Hindlimb muscle (tissue), 1 donor: ENCODE measurements at places on chromosomes 11 and 22. TPM values are rescaled to one million over a fixed set of nuclear protein-coding genes. Genes with fewer than 3 reads are reported as not detected.
A peak's percentile ranks its signal among the peaks of the same experiment; 100 is the strongest.

FAM180B gene
- 3.0 TPM for polyA plus RNA-seq

OR52E8 gene
- not detected for polyA plus RNA-seq

PHLDA2 gene
- 0.52 TPM for polyA plus RNA-seq

LDHAL6A gene
- 0.22 TPM for polyA plus RNA-seq

NUCB2 gene
- 40.4 TPM for polyA plus RNA-seq

FLRT1 gene
- 2.8 TPM for polyA plus RNA-seq

OR56B4 gene
- not detected for polyA plus RNA-seq

TPBGL gene
- polyA plus RNA-seq = 0.30 TPM

SHANK2 gene
- polyA plus RNA-seq = 2.9 TPM

ASPHD2 gene
- 0.57 TPM for polyA plus RNA-seq

TIMP3 gene
- polyA plus RNA-seq = 127 TPM

DNA sequence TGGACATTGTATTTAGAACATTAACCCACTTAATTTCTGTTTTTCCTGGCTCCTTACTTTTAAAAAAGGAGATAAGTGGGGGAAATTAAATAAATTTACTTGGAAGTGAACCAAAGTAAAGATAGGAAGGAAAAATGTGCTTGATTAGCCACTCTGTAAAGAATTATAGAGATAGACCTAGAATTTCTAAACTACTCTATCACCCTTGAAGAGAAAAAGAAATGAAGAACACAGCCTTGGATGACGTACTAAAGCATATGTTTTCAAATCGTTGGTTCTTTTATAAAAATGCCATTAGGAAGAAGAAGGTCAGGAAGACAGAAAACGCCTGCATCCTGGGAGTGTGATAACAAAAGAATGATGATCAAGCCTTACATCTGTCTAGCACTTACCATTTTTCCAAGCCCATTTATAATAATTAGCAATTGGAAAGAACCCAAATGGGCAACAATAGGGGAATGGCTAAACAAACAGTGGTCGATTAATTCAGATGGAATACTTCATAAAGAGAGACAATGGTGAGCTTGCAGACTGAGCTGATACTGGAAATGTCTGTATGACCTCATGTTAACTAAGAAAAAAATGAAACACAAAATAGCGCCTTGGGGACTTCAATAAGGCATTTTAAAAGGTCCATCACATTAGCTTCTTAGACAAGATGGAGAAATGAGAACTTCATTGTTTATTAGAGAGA, 81.0 kb upstream of the LRRC55 start:
- DNase-seq = no peak

DNA sequence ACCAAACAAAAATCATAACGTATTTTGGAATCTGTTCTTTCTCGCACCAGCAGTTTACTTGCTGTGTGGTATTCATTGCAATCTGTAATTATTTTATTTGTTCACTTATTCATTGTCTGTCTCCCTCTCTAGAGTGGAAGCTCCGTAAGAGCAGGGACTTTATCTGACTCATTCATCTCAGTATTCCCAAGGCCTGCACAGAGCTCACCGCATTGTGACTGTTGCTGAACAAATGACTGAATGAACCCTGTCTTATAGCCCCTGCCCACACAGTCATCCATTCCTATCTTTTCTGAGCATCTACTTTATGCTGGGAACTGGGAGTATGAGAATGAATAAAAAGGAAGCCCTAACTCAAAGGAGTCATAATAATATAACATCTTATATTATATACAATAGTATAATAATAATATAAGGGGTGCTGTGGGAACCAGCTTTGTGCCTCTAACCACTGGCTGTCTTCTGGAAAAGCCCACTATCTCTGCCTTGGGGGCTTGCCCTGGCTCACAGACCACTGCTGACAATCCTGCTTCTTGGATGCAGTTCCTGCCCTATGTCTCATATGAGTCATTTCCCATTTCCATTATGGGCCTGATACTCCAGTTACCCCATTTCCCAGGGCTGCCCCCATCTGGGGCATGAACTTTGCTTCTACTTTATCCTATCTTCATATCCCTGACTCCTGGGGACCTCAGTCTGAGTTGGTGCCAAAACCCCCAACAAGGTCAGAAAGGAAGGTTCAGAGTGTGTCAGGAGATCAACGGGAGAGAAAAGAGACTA, 11.0 kb downstream of the XRRA1 start:
- DNase-seq = no peak

DNA sequence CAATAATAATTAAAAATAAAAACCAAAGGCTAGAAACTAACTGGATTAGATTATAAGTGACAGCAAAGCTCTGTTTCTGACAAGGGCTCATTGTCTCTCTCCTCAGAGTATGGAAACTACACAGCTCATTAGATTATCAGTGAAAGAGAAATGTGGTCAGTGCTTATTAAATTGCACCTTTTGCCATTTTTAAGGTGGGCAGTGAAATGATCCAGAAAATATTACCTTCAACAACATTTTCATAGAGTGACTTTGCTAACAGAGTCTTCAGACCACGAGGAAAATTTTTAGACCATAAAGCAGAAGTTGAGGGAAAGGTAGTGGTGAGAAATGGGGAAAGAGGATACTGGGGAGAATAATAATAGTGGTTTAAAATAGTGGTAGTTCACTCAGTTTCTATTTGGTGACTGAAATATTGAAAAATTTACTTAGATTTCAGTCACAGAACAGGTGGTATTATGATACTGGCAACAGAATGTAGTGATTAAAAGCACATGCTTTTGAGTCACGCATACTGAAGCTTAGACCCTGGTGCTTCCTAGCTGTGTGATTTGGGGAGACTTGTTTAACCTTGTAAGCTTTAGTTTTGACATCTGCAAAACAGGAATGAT, 684.0 kb upstream of the CCDC90B start:
- DNase-seq = no peak

DNA sequence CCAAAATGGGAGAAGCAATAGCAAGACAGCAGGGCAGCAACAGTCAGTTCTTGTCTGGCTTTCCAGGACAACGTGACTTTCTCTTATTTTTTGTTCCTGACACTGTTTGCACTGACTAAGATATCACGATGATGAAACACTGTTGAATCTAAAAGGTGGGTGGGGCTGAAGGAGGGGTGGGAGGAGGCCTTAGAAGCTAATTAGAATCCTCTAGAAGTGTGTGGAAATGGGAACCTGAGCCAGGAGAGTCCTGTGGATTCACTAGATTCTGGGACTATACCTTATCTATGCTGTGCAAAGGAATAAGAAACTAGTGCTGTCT, 300.3 kb downstream of the ST3GAL4 start:
- no peak for DNase-seq

- DNase-seq = no peak
Measured at GRCh38 chr22:44338177-44338810, 25.5 kb upstream of the SHISAL1 start.

GRCh38 chr11:794766-795633, 3.1 kb downstream of the SLC25A22 start:
- DNase-seq = no peak

DNA sequence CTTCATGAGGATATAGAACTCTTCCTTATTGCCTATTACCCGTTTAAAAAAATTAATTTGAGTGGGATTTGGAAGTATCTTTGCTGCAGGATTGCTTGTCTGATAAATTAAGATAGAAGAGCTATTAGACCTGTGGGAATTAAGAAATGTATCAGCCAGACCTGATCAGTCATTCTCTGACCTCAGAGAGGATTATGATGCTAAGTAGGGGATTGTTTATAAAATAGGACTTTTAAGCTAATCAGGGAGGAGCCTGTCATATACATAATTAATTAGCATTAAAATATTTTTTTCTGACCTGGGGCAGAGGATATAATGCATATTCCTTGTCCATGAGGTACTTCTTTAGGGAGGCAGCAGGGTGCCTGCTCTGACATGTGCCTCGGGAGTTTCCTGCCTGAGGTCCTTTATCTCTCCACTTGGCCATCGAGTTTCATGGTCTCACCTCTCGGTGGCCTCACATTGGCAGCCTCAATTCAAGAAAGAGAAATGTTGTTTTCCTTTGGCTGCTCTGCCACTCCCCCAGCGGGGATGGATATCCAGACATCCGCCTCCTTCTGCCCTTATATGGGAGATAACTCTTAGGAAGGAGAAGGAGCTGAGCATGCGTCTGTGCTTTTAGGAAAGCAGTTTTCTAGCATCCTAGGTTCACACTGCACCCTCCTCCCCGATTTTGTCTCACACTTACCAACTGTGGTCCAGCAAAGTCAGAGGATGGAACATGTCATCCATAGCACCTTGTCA, 41.1 kb downstream of the DIXDC1 start:
- peak; percentile 79 for DNase-seq

GRCh38 chr11:134049303-134049702, 19.6 kb upstream of the JAM3 start:
- no peak for DNase-seq

- no peak for DNase-seq
Measured at GRCh38 chr11:124193221-124194010, 10.3 kb downstream of the OR10D3 start.

DNA sequence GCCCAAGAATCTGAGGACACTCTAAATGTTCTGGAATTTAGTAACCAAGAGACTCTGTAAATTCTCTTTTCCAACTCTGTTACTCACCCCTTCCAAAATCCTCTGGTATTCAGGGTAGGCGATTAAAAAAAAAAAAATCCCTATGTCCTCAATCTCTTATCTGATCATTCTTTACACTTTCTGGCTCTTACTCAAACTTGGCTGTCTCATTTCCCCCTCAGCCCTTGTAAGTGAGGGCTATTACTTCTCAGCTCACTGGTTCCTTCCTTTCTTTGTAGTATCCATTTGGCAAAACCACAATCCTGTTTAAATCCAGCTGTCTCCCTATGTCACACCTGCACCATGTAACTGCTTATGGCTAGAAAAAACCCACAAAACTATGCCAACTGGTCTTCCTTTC, 12.7 kb upstream of the MSANTD2 start:
- no peak for DNase-seq

DNA sequence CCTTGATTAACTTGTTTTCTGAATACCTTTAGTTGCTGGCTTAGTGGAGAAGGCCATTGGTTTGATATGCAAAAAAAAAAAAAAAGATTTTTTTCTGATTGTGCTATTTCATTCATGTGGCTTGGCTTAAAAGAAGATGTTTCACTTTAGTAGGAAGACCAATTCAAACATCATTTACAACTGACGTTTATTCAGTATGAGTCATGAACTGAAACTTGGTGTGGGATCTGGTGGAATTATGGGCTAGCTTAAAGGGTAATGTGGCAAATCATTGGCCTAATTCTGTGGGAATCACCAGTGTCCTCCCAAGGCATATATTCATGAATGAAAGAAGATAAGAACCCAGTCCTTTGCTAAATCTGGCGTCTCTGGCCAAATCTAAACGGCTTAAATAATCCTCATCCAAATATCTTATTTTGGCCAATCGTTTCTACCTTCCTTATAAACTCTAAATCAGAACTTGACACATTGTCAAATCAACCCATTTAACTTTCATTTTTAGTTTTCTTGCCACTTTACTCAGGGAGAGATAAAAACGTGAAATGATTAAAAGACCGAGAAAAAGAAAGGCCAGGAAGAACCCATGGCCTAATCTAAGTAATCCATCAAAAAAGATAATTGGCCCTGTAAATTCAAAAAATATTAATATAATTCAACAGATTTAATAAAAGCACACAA, 77.0 kb downstream of the DDIAS start:
- DNase-seq = no peak

GRCh38 chr11:2584812-2585565, 114.8 kb downstream of the KCNQ1OT1 start:
- DNase-seq = no peak

DNA sequence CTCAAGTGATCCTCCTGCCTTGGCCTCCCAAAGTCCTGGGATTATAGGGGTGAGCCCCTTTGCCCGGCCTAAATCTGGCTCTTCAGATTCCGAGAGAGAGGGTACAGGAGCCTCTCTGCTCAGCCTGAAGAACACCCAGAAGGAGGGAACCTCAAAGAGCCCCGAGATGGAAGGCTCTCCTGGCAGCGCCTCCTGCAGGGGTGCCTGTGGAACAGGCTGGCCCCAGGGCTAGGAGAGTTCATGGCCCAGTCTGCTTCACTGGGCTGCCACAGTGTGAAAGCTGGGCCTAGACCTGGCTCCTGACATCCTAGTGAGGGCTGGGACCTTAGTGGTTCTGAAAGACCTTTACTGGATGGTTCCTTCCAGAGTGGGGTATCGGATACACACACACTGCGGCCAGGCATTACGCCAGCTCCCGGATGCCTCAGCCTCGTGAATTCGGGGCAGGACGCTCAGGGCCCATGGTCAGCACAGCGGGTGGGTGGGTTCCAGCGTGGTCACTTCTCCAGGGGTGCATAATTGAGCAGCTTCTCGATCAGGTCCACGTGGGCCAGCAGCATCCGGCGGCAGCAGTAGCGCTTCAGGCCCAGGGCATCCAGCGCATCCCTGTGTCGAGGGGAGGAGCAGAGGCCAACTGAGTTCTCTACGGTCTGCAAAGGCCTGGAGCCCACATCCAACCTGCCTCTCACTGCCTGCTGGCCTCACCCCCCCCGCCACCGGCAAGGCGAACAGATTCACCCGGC, 2.3 kb downstream of the POLR2L start:
- DNase-seq = no peak

DNA sequence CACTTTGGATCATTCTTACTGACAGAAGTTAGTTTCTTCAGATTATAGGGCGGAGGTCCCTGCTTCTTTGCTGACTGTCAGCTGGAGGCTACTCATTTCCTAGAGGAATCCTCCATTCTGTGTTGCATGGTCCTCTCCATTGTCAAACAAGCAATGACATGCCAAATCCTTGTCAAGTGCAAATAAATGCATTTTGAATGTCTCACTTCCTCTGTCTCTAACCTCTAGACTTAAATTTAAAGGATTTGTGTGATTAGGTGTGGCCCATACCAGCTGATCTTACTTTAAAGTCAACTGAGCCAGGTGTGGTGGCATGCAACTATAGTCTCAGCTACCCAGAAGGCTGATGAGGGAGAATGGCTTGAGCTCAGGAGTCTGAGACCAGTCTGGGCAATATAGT, 458.4 kb upstream of the CCDC179 start:
- no peak for DNase-seq

- peak; percentile 59 for DNase-seq
Measured at GRCh38 chr11:119461229-119461963, 38.4 kb upstream of the THY1 start.

DNA sequence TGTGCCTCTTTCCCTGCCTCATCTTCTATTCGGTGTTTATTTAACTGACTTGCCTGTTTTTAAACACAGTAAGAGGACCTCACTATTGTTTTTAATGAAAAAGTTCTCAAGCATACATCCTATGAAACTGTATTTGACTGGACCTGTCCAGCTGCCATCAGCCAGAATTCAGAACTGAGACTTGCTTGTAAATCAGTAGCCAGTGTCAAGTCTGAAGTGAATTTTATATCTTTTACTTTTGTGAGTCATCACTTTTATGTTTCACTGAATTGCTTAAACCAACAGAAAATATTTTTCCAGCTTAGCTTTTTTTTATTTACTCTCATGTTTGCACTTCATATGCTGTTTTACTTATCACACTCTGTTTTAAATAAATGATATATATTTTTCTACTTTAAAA, 88.3 kb downstream of the LUZP2 start:
- DNase-seq = no peak
